ENCODE measurements at places on chromosomes 7 and 10.

DNA sequence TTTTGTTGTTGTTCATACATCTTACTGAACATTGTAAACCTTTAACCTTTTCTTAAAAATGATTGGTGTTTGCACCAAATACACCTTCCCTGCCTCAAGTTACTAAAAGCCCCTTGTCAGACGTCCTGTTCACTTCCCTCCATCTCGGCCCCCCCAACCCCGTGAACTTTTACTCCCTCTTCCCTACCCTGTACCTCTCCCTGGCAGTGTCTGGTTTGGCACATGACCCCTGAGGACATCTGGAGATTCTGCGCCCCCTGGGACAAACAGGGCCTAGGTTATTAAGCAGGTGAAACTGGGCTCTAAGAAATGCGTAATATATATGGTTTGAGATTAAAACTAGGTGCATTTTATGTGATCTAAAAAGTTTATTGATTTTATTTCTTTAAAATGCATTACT is 1.4 kb downstream of the PPP2R2D start:
- DNase-seq = no peak

GRCh38 chr10:46543466-46544377 is 12.7 kb downstream of the GPRIN2 start:
- no peak for DNase-seq

GRCh38 chr10:86506499-86506898 is 15.1 kb downstream of the WAPL start:
- DNase-seq = no peak

DNA sequence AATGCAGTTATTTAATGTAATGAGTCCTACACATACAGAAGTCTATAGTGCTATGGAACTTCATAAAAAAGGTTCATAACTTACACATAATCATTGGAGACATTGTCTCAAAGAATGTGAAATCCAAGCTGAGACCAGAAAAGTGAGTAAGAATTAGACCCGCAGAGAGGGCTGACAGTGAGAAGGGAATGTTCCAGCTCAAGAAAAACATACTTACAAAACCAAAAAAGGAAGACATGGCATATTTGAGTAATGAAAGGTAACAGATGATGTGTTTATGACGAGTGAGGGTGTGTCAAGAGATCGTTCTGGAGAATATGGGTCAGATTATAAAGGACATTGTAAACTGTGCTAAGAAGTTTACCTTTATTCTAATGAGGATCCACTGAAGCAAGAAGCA is 566.5 kb downstream of the ATRNL1 start:
- no peak for DNase-seq

GRCh38 chr7:131057015-131057793 is 270.5 kb upstream of the MKLN1 start:
- no peak for DNase-seq

GRCh38 chr7:13946181-13946580 is 43.3 kb downstream of the ETV1 start:
- no peak for DNase-seq

- DNase-seq = no peak
Observed at GRCh38 chr7:41729059-41729458, 26.2 kb upstream of the INHBA start.

DNA sequence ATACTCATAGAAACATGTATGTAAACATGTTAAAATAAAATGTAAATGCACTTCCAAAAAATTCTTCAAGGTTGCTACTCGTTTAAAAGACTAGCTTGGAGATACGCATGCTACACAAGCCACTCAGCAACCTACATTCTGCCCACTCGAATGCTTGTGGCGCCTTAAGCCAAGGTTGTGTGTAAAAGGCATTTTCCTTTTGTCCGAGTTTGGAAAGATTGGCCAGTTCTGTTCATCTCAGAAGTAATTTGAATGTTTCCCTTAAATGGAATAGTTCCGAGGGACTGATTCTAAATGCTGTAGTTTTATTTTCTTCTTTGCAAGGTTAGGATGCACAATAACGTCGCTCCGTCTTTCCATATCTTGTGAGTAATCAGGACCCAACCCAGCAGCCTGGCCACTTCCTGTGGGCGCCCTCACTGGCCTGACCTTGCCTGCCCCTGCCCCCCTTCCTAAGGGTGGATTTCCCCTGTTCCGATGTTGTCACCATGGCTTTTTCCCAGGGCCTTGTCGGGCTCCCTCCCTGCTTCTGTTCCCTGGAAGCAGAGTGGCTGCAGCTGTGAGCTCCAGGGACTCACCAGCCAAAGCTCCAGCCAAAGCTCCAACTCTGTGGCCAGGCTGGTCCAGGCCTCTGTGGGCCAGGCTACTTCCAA is 70.6 kb downstream of the PTPRE start:
- DNase-seq = peak; percentile 89

- DNase-seq = no peak
Observed at GRCh38 chr10:14692344-14693076, 82.2 kb downstream of the FAM107B start.

GRCh38 chr7:150513758-150514157 is 914 bp upstream of the GIMAP7 start:
- no peak for DNase-seq

DNA sequence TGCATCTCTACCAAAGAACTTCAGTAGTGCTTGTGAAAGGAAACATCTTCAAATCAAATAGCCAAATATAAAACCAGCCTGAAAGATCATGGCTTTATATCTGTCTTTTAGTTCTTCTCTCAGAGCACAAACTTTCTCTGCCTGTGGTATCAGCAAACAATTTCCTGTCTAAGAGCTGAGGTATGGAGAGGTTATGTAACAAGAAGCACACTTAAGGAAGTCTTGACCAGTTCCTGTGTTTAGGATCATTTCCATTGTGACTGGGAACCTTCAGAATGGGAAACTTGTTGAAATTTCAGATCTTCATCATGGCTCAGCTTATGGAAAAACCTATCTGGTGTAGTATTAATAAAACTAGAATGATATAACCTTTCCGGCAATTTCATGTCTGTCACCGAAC is 148.8 kb downstream of the MBL2 start:
- no peak for DNase-seq

DNA sequence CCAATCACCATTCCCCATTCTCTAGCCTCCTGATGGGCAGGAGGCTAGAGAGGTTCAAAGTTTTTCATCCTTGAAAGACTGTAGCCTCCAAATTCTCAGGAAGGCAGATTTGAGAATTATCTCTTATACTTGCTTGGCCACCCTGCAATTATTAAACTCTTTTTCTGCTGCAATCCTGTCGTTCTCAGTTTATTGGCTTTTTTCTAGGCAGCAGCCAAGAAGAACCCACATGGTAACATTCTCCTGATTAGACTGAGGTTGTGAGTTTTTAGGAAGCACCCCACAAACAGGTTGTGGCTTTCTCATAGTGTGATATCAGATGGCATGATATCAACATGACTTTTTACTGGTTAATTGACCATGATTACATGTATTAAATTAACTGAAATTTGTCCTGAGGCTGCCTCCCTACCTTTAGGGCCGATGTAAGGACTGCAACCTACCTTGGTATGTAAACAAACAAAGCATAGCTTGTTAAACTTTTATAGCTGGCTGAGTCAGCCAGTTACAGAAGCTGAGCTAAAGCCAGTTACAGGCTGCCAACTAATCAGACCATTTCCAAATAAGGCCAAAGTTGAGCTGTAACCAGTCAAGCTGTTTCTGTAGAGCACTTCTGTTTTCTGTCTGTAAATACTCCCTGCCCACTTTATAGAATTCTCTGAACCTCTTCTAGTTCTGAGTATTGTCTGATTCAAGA is 3.2 kb upstream of the ZNF248 start:
- DNase-seq = peak; percentile 20

DNA sequence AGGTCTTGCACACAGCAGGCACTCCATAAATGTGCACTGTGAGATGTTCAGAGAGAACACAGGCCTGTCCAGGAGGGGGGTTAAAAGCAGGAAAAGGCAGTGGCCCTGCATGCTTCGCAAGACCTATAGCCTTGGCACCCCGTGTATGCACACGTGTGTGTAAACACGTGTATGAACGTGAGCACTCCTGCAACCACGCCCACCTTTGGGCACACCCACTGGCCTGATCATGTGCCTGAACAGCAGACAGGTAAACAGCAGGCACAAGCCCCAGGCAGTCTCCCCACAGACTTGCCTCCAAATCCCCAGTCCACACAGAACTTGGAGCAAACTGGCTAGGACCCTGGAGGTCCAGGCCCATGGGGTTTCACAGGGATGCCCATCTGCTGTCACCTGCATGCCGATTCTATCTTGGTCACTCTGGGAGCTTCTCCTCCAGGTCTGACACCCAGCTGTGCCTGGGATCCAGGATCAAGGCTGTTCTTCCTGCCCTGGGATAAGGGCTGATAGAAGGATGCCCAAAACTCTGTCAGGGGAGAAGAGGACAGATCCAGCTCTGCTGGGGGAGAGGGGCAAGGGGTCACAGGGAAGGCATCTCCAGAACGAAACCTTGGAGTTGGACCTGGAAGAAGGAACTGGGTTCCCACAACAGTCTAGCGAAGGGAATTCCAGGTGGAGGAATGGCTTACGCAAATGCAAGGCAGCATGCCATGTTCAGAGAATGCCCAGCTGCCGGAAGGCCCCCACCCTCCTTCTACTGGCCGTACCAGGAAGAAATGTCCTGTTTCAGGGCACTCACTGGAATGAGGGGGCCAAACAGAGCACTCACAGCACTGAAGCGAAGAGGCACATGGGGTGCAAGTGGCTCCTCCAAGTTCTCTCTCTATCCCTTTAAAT is 14.3 kb upstream of the ZMIZ1 start:
- no peak for DNase-seq

- no peak for DNase-seq
Observed at GRCh38 chr10:71613261-71613777, 106.3 kb downstream of the C10orf105 start.

GRCh38 chr10:21513405-21513788 is 12.1 kb downstream of the SKIDA1 start:
- no peak for DNase-seq

Data from RCC 7860 (cell line).